NB4 (cell line): ENCODE measurements at places on chromosomes 2 and 18.
A peak's percentile ranks its signal among the peaks of the same experiment; 100 is the strongest.

- peak; percentile 89 for DNase-seq
These were observed 117.6 kb downstream of the CAMKMT start for GRCh38 chr2:44479127-44479887.

DNA sequence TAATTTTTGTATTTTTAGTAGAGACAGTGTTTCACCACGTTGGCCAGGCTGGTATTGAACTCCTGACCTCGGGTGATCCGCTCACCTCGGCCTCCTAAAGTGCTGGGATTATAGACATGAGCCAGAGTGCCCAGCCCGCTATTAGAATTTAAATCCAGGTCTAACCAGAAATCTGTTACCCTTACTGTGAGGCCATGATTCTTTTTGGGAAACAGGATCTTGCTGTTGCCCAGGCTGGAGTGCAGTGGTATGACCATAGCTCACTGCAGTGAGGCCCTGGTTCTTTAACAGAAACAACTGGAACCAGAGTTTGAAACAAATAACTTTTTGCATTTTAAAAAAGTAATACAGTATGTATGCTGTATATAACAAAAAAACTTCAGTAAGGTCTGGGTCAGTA, 75.7 kb downstream of the NOL10 start:
- no peak for DNase-seq

DNA sequence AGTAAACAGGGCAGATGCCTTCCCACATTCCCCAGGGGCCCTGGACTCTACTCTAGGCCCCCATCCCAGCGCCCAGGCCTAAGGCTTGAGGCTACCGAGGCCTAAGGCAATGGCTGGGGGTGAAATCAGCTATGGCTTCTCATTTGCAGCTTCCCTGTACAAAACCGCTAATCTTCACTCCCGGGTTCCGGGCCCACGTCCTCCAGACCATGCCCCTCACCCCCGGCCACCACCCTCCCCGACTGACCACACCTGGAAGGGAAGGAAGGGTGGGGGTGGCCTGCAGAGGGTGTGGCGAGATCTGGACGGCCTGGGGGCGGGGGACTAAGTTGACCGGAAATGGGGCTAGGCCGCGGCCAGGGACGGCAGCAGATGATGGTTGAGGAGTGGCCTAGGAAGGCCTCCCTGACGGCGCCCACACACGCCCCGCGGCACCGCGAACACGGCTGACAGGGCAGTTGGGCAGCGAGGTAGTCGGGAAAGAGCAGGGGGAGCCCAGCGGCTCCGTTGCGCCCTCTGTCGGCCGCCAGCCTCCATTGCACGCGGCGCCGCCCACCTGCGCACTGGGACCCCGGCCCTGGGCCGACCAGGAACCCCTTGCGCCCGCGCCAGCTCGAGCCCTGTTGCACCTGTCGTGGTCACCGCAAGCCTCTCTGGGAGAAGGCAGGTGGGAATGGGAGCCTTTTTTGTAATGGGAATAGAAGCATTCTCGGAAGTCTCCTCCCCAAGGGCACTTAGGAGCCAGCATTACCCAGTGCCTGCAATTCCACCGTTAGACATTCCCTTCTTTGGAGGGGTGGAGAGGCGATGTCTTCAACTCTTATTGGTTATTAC, 117.1 kb upstream of the STPG4 start:
- peak; percentile 67 for DNase-seq

DNA sequence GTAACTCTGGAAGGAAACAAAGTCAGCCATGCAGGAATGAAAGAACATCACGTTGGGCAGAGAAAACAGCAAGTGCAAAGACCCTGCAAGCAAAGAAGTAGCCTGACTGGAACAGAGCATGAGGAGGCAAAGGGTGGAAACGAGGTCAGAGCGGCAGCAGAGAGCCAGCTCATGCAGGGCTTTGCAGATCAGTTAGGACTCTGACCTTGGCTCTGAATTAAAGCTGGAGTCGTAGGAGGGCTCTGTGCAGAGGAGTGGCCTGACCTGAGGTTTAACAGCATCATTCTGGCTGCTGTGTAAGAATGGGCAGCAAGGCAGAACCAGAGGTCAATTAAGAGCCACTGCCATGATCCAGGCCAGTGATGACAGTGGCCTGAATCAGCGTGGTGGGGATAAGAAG, 220.7 kb downstream of the PRKCE start:
- no peak for DNase-seq

- DNase-seq: no peak
These were observed 91.1 kb upstream of the ARHGAP28 start for GRCh38 chr18:6638447-6638846.

- DNase-seq: no peak
These were observed 69.5 kb downstream of the FAM168B start for GRCh38 chr2:131023758-131024157.

GRCh38 chr2:71530211-71530610, 76.8 kb downstream of the DYSF start:
- DNase-seq: no peak

DNA sequence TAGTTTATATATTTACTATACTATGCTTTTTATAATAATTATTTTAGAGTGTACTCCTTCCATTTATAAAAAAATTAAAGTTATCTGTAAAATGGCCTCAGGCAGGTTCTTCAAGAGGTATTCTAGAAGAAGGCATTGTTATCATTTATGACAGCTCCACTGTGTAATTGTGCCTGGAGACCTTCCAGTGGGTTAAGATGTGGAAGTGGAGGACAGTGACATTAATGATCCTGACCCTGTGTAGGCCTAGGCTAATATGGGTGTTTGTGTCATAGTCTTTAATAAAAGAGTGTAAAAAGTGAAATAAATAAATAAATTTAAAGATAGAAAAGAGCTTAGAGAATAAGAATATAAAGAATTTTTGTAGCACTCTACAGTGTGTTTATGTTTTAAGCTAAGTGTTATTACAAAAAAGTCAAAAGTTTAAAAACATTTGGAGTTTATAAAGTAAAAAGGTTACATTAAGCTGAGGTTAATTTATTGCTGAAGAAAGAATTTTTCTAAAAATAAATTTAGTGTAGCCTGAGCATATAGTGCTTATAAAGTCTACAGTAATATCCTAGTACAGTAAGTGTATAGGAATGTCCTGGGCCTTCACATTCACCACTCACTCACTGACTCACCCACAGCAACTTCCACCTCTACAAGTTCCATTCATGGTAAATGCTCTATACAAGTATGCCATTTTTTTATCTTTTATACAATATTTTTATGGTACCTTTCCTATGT, 190.0 kb upstream of the SESTD1 start:
- DNase-seq: no peak

GRCh38 chr18:64337018-64337417, 188.1 kb upstream of the LINC00305 start:
- no peak for DNase-seq

DNA sequence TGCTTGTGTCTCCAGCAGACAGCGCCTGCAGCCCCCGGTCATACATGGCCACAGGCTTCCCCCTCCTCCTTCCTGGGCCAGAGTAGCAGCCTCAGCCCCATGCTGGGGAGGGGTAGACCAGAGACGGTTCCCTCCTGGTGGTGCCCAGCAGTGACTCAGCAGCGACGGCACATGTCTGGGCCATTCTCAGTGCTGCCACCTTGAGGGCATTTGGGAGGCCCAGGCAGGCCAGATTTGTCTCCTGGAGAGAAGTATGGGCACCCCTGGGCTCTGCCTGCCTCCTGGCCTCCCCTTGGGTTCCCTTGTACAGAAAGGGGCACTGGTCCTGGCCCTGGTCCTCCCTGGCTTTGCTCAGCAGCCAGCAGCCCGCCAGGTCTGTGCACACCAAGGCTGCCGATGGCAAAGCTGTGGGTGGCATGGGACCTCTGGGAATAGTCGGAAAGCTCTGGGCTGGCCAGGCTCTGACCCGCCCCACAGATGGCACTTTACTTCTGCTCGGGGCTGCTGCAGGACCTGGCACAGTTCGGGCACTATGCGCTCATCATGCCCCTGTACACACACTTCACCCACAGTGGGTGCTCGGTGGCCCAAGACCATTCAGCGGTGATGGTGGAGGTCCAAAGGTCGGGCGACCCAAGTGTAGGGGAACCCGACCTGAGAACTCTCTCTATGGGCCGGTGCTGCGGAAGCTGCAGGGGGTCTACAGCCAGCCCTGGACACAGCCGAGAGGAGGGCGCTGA, 11.4 kb upstream of the ALPI start:
- DNase-seq: peak; percentile 80

GRCh38 chr2:155665704-155666103, 666.8 kb downstream of the NR4A2 start:
- DNase-seq: no peak
